ENCODE measurements at places on chromosomes 3 and 15.
A peak's percentile ranks its signal among the peaks of the same experiment; 100 is the strongest.

- peak; percentile 85 for DNase-seq
Measured at GRCh38 chr3:24678421-24678865, 183.8 kb upstream of the THRB start.

GRCh38 chr3:120560304-120561250 is 35.6 kb upstream of the NDUFB4 start:
- no peak for DNase-seq

GRCh38 chr15:100869151-100869999 is 10.3 kb upstream of the ALDH1A3 start:
- DNase-seq = peak; percentile 18

DNA sequence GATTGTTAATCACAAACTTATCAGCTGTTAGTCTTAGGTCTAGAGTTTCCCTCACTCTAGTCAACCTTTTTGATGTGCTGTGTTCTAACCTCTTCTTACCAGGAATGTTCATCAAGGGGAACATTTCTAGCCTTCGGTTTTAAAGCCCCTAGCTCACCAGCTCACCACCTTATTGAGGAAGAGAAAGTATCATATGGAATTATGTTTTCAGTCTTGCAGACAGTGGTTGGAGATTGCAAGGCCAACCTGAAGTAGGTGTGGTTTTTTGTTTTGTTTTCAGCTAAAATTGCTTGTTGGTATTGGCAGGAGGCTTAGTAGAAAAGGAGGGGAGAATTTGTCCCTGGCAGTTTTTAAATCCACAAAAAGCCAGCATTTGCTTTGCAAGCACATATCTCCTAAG is 48.4 kb upstream of the CCDC80 start:
- DNase-seq = no peak

DNA sequence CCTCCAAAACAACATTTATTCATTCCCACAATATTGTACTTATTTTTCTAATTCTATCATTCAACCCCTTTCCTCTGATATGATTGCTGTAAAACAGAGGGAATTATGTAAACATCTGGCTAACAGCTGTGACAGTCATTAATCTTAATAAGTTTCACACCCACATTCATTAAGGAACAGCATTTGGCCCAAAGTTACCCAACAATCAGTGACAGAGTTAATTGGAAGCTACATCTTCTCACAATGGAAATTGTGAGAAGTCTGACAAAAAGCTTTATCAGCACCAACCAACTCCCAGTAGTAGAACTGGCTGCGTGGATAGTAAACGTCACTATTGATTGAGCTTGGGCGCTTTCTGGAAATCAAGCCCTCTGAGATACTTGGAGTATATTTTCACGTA is 165.8 kb upstream of the SLC24A5 start:
- DNase-seq = no peak

DNA sequence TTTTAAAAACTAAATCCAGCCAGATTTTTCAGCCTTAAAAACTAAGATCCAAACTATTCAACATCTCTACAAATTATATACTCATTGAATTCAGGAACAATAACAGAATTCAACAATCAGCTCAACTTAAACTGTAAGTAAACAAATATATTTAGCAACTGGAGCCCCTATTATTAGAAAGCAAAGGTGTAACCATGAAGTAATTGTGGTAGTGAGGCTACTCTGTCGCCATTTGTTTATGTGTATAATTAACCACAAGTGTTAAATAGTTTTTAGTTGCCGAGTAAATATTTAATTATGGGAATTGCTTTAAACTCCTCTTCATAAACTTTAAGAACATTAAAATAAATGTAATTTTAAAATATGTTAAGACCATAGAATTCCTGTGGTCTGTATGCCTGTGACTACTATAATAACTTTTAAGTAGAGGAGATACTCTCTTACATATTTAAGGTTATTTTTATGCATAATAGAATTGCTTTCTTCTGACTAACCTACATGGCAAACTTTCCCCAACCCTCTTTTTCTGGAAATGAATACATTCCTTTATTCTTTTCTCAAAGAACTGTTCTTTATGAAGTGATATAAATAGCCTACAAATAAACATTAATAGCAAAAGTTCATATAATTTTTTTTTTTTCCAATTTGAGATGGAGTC is 51.2 kb downstream of the MFN1 start:
- no peak for DNase-seq
